ENCODE measurements at places on chromosomes 13 and 19.
A peak's percentile ranks its signal among the peaks of the same experiment; 100 is the strongest.

- no peak for DNase-seq
These were observed 32.9 kb downstream of the ZDHHC20 start for GRCh38 chr13:21426238-21426637.

DNA sequence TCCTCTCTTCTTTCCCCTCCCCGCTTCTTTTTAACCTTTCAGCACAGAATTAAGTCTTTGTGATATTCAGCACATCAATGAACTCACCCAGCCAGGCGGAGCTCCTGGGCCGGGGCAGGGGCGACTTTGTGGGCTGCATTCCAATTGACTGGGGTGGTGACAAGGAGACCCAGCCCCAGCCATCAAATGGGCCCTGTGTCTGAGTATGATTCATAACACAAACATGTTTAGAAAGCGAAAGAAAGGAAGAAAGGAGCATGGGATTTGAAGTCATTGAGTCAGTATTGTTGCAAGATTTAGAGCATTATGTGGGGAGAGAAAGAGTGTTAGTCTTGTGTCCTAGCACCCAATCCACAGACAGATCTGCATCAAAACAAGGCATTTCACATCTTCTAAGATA is 185.3 kb downstream of the LHFPL6 start:
- no peak for DNase-seq

GRCh38 chr19:35751839-35752745 is 3.7 kb downstream of the LIN37 start:
- peak; percentile 55 for DNase-seq

DNA sequence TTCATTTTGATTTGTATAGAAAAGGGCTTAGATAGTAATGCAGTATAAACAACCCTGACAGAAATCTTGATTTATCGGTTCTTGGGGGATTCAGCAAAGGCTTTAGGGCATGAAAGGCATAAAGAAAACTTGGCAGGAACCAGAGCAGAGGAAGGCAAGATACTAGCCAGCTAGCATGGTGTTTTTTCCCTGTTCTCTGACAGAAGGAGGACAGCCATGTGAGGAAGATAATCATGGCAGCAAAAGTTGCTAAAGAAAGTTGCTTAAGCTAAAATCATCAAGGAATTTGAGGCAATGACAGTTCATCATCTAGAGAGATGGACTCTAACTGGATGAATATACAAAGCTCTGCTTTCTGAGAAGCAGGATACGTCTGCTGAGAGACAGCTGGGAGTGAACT is 294.1 kb downstream of the KCNRG start:
- DNase-seq: no peak

- no peak for DNase-seq
These were observed 10.5 kb downstream of the NACC1 start for GRCh38 chr19:13128583-13128982.

DNA sequence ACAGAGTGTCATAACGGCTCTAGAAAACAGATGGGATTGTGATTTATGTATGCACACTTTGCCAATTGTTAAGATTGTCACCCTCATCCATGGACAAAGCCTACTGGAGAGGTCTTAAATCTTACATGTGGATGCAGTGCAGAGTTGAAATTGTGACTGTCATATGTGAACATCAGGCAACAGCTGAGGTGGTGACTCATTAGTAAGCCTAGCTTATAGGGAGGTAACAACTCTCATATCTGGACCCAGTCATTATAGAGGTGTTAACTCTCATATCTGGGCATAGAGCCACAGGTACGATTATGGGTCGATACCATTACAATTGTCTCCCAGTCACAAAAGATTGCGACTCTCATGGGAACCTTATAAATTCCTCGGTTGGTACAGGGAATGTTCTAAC is 29.8 kb upstream of the ZNF254 start:
- no peak for DNase-seq

GRCh38 chr19:5041168-5041912 is 72.4 kb downstream of the KDM4B start:
- DNase-seq: no peak

DNA sequence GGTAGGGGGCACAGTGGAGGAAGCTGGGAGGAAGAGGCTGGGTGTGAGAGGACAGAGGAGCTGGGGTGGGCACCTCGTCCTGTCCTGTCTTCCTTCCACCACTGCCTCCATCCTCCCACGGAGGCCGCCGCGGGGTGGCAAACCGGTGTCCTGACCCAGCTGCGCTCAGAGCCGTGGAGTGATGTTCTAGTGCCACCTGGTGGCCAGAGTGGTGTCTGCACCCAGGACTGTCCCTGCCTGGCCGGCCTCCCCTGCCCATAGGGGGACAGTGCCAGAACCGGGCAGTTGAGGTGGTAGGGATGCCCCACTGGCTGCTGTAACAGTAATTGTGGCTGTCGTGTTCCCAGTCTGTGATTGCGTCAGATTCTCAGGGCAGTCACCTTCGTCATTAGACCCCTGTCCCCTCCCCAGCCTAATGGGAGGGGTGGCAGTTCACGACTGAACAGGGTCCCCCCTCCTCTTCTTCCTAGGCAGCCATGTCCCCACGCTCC is 11.1 kb upstream of the ARRDC2 start:
- DNase-seq: peak; percentile 74

DNA sequence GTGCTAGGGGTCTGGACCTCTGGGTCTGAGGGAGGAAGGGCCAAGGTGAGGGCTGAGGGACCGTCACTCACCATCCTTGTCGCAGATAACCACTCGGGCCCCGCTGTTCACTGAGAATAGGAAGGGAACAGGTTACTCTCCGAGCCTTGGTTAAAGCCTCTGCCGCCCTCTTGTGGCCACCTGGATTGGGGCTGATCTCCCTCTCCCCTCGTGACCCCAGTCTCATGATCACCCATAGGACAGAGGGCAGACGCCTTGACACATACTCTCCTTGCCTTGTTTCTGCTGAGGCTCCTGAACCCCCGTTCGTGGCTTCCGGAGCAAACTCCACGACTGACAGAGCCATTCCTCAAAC is 580 bp downstream of the HSD17B14 start:
- peak; percentile 85 for DNase-seq

GRCh38 chr13:47085346-47085745 is 188.5 kb upstream of the HTR2A start:
- DNase-seq: no peak

- no peak for DNase-seq
These were observed 130.6 kb downstream of the DLEU7 start for GRCh38 chr13:50712881-50713280.

- no peak for DNase-seq
These were observed 22.3 kb downstream of the TMEM161A start for GRCh38 chr19:19115954-19116353.

- DNase-seq: no peak
These were observed 517.2 kb upstream of the SPRY2 start for GRCh38 chr13:80858131-80858530.

- DNase-seq: no peak
These were observed 2.7 kb downstream of the ALDH16A1 start for GRCh38 chr19:49455773-49456172.

- no peak for DNase-seq
These were observed 133.3 kb downstream of the SOX1 start for GRCh38 chr13:112200200-112200599.

DNA sequence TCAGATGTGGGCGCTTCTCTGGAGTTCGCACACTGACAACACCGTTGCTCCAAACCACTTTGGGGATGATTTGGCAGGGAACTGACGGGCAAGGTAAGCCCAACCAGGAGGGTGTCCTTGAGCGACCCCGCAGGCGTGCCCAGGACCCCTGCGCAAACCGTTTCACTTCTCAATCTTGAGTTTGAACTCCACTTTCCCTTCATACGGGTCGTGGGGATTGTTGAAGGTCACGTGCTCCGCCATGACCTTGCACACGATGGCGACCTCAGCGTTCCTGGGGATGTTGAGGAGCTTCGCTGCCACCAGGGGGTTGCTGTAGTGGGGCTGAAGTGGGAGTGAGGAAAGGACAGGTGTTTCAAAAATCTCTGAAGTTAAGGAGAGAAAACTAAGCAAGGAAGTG is 8.8 kb downstream of the ATP4B start:
- DNase-seq: no peak

DNA sequence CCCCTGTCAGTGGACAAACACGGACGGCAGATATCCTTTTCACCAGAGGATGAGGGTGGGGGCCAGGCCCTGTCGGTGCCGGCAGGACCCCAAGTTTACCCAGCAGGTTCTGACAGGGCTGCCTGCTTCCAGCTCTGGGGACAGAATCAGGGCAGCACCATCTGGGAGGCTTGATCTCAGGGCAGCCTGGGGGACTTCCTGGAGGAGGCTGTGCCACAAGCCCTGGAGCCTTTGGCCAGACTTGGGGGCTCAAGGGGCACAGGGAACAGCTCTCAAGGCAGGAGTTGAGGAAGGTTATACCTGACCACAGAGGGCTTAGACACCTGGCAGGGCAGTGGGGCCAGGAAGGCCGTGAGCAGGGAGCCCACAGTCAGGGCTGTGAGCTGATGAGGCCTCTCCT is 45.2 kb downstream of the COMP start:
- no peak for DNase-seq

DNA sequence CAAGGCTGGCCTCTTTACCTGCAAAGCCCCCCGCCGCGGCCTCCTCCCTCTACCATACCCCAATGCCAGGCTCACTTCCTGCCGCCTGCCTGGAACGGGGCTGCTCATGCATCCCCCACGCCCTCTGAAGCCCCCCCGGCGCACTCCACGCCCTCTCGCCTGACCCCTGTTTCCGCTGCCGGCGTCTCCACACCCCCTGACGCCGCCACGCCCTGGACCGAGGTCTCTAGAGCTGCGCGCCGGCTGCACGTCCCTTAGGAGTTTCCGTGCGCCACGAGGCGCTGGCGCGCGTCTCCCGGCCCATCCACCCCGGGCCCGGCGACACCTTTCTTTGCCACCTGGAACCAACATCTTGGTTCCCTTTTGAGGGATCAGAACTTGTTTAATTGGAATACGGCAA is 16.0 kb downstream of the DPRX start:
- DNase-seq: no peak

GRCh38 chr13:20028953-20029352 is 70.4 kb downstream of the ZMYM2 start:
- no peak for DNase-seq

DNA sequence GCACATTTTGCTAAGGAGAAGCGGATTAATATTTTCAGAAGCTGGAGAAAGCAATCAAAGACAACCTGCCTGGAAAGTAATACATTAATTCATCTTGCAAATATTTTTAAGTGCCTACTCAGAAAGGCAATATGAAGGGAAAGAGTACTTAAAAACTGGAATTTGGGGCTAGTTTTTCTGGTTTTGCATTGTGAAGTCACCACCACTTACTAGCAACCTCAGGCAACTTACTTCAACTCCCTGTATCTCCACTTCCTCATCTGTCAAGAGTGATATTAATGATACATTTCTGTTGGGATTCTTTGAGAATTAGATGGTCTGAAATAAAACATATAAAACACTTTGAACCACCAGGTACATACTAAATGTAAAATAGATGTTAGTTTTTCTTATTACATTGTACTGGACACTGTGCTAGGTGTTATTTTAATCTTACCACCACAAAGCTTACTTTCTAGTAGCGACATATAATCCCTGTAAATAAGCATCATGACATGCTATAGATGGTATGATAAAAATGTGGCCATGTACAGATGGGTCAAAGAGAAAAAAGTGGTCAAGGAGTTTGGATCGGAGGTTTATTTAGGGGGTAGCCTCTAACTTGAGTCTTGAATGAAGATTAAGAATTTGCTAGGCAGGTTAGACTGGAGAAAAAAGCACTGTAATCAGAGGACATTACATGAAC is 101.2 kb downstream of the SPRY2 start:
- DNase-seq: no peak

- no peak for DNase-seq
These were observed 13.8 kb upstream of the GARIN5A start for GRCh38 chr19:50490411-50490811.

DNA sequence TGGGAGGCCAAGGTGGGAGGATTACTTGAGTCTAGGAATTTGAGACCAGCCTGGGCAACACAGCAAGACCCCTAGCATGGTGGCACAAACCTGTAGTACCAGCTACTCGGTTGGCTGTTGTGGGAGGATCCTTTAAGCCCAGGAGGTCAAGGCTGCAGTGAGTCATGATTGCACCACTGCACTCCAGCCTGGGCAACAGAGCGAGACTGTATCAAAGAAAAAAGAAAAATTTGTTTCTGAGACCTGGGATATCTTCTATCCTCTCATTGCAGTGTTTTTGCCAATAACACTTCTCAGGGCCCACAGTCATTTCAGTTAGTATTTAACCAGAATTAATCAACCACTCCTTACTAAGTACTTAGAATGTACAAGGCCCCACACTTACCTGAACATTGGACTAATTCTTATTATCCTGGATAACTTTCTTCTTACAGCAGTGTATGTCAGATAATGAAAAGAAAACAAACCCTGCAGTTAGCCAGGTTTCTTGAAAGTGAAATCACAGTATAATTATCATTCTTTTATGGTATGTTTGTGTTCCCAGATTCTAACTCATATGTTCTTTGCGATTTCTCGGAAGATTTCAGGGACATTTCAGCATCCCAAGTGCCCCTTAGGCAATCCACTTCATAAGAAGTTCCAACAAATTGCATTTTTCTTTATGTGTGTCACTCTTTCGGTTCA is 75.6 kb upstream of the KLF5 start:
- DNase-seq: no peak

- DNase-seq: no peak
These were observed 413 bp downstream of the N4BP2L2 start for GRCh38 chr13:32538143-32538620.

GRCh38 chr13:35838356-35838755 is 292.8 kb downstream of the DCLK1 start:
- DNase-seq: no peak

DNA sequence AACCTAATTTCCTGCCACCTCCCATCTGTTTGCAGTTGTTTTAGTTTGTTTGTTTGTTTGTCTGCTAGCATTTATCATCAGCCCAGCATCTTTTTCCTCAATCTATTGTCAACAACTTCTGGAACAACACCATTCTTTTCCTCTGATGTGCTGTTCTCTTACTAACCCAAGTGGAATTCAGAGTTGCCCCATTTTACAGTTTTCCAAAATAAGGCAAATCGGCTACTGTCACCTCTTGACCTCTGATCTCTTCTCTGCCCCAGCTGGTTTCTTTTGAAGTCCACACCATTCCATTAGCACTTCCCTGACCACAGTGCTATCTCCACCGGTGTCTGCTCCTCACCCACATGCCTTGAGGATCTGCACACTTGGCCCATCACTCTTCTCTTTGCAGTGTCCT is 102.4 kb downstream of the EFNB2 start:
- no peak for DNase-seq

Data from RWPE2 (cell line).